ENCODE measurements at places on chromosomes 2 and 18.

GRCh38 chr2:221255862-221256261 is 316.2 kb downstream of the EPHA4 start:
- no peak for DNase-seq

DNA sequence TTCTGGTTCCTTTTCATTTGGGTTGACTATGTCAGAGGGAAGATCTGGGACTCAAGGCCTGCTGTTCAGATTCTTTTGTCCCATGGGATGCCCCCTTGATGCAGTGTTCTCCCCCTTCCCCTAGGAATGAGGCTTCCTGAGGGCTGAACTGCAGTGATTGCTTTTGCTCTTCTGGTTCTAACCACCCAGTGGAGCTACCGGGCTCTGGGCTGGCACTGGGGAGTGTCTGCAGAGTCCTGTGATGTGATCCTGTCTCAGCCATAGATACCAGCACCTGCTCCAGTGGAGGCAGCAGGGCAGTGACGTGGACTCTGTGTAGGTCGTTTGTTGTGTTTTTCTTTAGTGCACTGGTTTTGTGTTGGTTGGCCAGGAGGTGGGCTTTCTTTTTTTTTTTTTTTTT is 32.1 kb upstream of the RHOB start:
- DNase-seq: no peak

GRCh38 chr2:70385966-70386595 is 84.2 kb upstream of the FAM136A start:
- DNase-seq: no peak

DNA sequence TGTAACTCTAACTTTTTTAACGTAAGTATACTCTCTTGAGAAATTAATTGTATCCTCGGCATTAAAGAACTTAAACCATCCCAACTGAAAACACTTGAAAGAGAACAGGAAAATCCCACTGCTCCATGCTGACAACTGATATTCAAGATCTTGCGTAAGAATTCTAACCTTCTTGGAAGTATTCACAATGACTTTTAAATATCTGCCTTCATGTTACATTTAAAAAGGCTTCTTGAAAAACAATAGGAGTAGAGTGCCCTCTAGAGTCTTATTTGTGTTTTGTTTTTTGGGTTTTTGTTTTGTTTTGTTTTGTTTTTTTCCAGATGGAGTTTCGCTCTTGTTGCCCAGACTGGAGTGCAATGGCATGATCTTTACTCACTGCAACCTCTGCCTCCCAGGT is 65.4 kb upstream of the DNAJC10 start:
- peak; percentile 75 for DNase-seq

- no peak for DNase-seq
Measured at GRCh38 chr2:57864926-57865325, 181.7 kb upstream of the VRK2 start.

DNA sequence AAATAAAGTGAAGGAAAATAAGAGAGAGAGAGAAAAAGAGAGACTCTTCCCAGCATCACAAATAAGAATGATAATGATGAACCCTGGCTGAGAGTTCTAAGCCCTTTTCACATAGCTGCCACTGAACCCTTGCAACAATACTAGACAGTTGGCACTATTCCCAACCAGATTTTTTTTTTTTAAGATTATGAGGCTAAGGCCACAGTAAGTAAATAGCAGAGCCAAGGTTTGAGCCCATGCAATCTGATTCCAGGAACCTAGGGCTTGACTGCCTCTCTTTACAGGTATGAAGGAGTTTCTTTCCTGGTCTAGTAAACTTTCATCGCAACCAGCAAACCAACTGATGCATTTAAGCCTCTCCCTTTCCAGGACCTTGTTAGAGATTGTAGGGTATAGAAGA is 424.6 kb downstream of the NCKAP5 start:
- DNase-seq: no peak

DNA sequence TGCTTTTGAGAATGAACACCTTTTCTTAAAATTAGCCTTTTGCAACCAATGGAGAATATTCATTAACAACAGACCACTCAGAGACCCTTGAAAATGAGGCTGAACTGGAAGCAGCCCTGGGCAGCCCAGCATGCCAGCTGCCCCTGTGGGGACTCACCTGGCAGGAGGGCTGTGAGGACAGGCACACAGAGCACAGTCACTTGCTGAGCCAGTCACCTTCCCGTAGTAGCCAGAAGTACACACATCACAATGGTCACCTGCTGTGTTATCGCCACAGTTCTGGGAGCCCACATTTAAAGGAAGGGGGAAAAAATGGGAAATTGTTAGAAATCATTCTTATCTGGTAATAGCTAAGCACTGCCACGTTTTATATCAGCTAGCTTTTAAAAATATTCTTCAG is 115.5 kb downstream of the LAMA1 start:
- no peak for DNase-seq

Data from kidney glomerular epithelial cell (primary cell).